ENCODE measurements at places on chromosomes 3 and 15. TPM values are rescaled to one million over a fixed set of nuclear protein-coding genes. Genes with fewer than 3 reads are reported as not detected.
A peak's percentile ranks its signal among the peaks of the same experiment; 100 is the strongest.

IGDCC3 gene
- polyA plus RNA-seq: not detected

CTNNB1 gene
- polyA plus RNA-seq: 126 TPM

ACKR4 gene
- not detected for polyA plus RNA-seq

UPK1B gene
- 0.64 TPM for polyA plus RNA-seq

CHRNA3 gene
- polyA plus RNA-seq: not detected

SCN11A gene
- polyA plus RNA-seq: not detected

GRCh38 chr3:172333692-172334457, 114.4 kb downstream of the GHSR start:
- DNase-seq: no peak

DNA sequence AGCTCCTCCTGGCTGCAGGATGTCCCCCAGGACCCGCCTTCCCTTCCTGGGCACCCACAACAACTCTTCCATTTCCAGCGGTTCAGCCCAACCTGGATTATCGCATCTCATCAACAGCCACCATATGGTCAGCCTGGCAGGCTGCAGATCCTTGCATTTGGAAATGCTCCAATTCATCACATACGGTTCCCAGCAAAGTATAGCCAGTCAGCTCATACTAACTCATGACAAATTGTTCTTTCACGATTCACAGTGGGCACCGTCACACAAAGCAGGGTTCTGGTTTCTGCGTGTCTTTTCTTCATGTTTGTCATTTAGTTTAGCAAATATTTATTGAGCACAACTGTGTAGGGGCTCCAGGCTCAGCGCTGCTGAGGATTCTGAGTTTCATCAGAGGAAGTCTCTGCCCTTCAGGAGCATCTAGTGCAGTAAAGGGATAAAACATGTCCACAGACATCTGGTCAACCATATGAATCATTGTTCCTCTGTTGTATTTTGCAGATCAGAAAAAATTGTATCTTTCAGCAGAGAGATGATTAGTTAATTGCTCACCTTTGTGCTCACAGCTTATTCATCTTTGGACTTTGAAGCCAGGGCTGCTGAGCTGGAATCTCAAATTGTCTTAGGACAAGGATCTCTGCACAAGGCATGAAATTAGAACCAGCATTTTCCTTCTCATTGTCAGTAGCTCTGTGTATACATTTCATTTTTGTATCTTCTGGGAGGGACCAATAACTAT, 125.1 kb downstream of the GABRG3 start:
- no peak for DNase-seq

GRCh38 chr3:15223685-15224572, 17.9 kb downstream of the CAPN7 start:
- no peak for DNase-seq

DNA sequence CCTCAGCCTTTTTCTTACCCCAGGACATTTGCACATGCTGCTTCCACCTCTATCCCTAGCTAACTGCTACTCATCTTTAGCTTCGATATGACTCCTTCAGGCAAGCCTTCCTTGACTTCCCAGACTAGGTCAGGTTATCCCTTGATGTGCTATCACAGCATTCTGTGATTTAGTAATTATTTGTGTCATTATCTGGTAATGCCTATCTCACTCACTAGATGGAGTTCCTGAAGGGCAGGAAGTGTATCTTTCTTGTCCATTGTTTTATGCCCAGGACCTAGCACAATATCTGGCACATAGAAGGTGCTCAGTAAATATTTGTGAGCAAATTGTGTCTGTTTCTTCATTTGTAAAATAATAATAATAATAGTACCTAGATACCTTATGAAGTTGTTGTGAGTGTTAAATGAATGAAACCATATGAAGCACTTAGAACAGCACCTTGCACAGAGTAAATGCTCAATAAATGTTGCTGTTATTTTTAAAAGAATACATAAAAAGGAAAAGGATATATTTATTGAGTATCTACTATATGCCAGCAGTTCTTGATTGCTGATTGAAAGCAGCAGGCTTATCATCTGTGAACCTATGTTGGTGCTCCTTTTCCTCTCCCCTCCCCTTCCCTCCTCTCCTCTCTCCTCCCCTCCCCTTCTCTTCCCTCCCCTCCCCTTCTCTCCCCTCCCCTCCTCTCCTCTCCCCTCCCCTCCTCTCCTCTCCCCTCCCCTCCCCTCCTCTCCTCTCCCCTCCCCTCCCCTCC, 31.5 kb downstream of the SQOR start:
- DNase-seq: no peak

DNA sequence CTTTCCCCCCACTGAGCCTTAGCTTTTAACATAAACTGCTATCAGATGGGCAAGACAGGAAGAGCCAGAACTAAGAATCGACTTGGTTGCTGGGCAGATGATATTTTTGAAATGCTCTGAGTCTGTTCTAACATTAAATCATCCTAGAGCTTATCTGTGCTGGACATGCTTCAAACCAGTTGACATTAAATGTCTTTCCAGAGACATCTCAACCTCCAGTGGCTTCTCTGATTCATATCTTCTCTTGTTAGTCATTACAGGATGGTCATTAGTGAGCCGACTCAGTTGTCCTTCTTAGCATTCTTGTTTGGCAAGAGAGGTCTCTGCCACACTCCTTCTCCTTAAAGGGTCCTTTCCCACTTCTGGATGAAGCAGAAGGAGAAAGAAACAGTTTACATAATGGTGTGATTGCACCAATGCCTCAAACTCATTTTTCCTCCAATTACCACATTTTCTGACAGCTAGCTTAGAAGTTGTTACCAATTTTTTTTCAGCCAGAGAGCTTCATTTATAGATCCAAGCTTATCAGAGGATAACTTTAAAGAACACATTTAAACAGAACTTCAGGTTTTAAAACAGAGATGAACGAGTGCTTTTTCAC, 21.7 kb upstream of the SYN2 start:
- DNase-seq: peak; percentile 34

- no peak for DNase-seq
Observed at GRCh38 chr3:190345027-190345821, 23.0 kb upstream of the CLDN1 start.

- no peak for DNase-seq
Observed at GRCh38 chr3:150000641-150001040, 29.9 kb upstream of the PFN2 start.

- peak; percentile 37 for DNase-seq
Observed at GRCh38 chr3:113626503-113627371, 69.7 kb downstream of the USF3 start.

DNA sequence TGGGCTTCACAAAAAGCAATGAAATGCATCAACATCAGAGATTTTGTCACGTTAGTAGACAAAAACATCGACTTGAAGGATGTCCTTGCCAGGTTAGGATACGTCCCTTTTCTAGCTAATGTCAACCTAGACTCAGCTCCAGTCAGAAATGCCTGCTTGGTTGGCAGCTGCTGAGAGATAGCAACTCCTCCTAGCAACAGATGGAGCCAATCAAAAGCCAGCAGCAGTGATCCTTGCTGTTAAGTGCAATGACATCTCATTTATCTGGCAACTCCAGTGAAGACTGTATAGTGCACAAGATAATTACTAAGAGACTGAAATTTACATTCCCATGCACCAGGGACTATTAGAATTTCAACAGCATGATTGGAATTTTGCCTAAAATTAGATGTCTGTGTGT, 424.1 kb downstream of the FGF12 start:
- DNase-seq: no peak

GRCh38 chr3:135994708-135995337, 29.3 kb downstream of the PPP2R3A start:
- DNase-seq: no peak

GRCh38 chr3:40339871-40340270, 30.4 kb downstream of the EIF1B start:
- DNase-seq: no peak

GRCh38 chr3:4889896-4890295, 89.3 kb upstream of the BHLHE40 start:
- DNase-seq: no peak

DNA sequence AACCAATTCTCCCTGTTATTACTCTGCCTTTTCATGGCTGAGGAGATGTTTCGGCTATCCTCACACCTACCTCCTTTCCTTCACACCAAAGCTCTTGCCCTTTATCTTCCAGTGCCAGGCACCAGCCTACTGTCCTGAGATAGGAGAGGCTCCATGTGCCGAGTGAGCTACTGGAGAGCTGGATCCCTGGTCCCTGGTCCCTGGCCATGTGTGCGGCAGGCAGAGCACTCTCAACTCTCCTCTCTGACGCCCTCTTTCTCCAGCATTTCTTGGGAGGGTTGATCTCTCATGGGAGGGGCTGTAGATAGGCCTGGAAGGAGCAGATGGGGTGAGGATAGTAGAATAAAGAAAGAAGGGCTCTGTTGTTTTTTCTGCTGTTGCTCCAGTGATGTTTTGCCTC, 277.1 kb upstream of the UMPS start:
- no peak for DNase-seq

GRCh38 chr15:64263567-64263966, 92.4 kb downstream of the CSNK1G1 start:
- no peak for DNase-seq

DNA sequence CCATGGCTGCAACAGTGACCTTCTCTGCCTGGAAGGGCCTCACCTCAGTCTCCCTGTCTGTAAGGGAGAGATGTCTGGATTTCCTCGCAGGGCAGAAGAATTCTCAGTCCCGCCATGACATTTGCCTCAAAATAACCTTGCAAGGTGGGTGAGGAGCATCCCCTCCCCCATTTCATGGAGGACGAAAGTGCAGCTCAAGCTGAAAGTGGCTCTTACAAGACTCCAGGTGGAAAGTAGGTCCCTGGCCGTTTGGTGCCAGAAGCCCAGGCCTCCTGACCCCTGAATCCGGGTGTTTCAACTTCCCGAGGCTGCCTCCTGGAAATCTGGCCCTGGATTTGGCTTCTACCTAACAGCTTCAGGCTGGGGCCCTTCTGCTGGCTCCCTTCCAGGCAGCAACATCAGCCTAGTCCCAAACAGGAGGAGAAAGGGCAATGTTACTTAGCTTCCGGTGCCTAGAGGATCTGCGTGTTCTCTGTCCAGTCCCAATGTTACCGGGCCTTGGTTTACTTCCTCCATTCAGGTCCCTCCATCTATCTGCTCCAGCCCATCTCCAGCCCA, 769 bp upstream of the CSPG4 start:
- DNase-seq: no peak

DNA sequence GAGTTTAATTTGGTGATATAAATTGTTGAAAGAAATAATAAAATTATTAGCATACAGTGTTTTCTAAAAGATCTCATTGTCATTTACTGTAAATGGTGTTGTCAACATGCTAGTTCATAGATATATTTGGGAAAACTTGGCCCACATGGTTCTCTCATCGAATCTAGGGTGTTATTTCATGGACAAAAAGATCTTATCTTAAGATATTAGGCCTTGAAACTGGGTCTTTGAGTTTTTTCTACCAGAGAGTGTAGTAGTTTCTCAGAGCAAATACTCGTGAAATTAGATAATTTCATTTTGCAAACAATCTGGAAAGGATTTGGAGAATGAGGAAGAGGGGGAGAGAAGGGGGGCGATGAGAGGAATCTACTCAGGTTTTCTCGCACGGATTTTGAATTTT, 107.9 kb downstream of the MEIS2 start:
- no peak for DNase-seq

DNA sequence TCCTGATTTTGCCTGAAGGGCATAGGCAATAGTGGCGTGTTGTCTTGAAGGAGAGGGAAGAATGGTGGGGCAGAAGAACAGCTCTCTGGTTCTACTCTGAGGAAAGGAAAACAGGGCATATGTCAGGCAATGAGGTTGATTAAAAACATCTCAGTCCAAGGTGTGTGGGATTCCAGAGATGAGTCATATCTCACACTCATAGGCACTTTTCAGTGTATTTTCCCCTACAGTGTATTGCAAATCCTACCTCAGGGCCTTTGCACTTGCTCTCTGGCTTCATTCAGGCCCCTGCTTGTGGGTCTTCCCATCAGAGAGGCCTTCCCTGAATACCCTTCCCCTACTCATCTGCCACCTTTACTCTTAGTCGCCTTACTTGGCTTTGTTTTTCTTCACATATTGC, 107.8 kb downstream of the SLCO3A1 start:
- DNase-seq: no peak

DNA sequence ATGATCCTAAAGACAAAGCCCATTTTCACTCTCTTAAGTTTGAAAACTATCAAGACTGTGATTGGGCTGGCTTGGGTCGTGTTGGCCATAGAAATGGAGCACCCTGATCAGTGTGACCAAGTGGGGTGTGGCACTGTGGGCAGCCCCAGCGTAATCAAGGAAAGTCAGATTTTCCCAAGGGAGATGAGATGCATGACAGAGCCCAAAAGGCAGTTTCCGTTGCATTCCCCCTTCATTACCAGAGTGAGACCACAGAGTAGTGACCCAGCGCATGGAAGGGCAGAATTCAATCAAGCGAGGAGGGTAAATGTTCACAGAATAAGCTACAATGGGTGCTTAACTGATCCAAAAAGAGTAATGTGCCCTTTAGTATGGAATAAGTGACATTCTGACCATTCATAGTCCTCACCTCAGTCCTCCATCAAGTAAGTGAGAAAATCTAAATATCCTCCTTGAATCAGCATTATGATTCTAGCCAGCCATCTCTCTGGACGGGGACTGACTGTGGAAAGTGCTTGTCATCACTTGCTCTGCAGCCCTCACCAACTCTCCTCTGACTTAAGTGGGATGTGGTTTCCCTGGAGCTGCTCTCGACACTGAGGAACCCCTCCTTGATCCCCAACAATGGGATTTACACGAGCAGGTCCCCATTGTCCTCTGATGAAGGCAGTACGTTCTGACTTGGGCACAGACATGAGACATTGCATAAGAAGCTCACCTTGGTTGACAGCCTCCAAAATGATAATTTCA, 430.5 kb downstream of the OCA2 start:
- DNase-seq: no peak

GRCh38 chr15:42137461-42138261, 18.8 kb downstream of the PLA2G4F start:
- DNase-seq: no peak

DNA sequence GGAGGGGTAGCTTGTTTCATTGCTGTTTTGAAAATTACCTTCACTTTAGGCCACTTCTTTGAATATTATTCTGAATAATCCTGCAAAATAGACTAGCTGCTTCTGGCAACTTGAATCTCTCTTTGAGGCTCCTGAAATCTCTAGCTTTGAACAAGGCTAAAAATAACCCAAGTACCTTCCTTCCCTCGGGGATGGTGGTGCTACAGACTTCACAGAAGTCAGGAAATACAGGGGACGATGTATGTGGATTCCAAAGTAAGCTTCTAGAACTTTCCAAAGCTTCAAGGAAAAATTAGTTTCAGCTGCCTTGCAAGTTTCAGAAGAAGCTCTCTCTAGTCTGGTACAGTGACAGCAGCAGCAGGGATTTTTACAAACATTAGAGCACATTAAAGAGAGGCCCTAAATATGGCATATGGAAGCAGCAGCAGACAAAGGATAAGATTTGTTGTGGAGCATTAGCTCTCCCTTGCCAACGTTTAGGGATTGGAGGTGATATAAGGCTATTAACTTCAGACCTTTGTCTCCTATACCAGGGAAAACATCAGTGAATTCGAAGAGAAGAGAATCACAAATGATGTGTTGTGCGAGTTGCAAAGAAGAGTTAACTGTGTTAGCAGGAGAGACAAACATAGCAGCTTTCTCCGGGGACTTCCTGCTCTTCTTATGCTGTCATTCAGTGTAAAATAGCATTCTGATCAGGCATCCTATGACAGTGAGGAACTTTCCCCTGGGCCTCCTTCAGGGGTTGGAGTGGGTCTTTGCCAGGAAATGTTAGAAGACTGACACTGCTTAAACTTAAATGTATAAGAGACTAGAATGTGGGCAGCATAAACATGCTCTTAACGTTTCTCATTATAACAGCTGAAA, 783.0 kb upstream of the ARPP21 start:
- DNase-seq: no peak

Measured in K562 (cell line).